Right forelimb (tissue), 1 donor: ENCODE measurements at places on chromosomes 1 and 21.

DNA sequence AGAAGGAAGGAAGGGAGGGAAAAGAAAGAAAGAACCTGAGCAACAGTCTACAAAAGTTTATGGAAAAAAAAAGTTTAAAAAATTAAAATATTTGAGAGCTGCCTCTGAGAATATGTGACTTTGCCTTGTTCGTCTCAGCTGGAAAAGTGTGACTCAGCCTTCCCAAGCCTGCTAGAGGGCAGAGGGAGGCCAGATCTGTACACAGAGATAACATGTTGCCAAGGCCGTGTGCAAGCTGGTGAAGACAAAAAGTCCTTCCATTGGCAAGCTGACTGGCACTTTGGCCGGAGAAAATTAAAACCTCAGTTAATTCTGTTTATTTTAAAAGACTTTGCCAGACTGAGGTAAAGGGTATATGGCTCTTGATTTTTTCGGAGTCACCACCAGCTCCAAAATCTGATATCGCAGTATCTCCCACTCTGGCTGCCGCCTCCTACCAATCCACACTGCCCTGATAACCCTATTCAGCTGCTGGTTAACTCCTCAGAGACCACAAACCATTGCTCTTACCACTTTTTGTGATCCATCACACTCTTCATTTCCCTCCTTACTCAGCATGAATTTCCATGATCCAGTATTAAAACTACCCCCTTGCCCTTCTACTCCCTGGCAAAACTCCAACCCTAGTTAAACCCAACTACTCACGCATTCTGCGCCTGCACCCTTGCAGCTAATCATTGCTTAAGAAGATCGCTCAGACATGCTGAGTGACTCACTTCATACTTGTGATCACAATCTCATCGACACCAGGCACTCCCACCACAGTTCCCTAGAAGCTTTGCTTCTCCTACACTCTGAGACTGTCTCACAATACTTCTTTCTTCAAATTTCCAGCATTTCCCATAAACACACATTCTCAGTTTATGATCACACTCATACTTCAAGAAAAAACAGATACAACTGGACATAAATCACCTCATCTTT is 5.7 kb upstream of the PPP1R15B start:
- no peak for DNase-seq

DNA sequence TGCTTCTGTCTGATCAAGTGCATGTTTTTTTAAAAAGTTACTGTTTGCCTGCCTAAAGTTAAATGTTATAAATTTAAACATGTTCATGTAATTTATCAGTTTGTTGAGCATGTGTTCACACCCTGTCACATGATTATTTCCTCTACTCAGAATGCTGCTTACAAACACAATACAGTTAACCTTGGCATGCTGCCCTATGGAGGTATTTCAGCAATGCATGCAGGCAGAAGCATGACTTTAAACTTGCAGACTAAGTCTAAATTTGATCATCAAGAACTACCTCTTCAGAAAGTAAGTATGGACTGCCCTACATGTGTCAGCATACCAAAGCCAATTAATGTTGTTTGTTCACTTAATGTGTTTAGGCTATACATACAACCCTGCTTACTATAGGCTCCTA is 161.6 kb downstream of the LRRC40 start:
- no peak for DNase-seq

GRCh38 chr1:161710560-161710959 is 3.5 kb downstream of the FCRLA start:
- no peak for DNase-seq

DNA sequence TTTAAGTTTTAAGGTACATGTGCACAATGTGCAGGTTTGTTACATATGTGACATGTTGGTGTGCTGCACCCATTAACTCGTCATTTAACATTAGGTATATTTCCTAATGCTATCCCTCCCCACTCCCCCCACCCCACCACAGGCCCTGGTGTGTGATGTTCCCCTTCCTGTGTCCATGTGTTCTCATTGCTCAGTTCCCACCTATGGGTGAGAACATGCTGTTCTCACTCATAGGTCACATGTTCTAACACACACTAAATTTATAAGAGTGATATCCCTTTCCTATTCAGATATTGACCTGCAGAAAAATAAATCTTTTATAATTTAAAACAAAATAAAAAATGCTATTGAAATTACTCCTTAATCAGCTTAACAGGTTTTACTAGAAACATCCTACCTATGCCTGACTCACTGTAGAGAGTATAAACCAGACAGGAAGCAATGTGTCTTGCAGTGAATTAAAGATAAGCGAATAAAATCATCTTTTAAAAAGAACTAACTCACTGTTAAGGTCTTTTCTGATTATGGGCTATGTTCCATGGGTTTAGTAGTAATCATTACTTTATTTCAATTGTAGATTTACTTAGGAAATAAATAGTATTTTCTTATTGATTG is 82.0 kb upstream of the DPH5 start:
- no peak for DNase-seq

GRCh38 chr1:222716393-222716792 is 4.0 kb downstream of the BROX start:
- DNase-seq = no peak

DNA sequence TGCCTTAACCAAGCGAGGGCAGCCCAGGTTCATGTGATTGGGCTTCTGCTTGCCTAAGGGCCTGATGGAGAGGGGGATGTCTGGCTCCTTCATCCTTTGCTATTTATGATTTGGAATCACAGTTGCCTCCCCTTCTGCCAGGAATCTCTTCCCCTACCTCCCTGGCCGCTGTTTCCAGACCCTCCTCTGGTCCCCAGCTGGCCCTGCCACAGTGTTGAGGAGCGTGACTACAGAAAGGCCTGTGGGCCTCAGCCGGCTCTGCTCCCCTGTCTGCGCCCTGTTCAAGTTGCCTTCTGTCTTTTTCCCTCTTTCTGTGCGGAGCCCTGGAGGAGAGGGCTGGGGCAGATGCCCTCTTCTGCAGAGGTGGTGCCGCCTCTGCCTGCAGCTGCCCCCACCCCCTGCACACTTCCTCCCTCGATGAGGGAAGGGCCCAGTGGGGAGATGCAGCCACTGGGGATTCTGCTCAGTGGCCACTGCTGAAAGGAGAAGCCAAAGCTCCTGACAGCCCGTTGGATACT is 6.5 kb downstream of the KIAA1614 start:
- DNase-seq = no peak

GRCh38 chr21:41863439-41863740 is 15.8 kb downstream of the PRDM15 start:
- no peak for DNase-seq

DNA sequence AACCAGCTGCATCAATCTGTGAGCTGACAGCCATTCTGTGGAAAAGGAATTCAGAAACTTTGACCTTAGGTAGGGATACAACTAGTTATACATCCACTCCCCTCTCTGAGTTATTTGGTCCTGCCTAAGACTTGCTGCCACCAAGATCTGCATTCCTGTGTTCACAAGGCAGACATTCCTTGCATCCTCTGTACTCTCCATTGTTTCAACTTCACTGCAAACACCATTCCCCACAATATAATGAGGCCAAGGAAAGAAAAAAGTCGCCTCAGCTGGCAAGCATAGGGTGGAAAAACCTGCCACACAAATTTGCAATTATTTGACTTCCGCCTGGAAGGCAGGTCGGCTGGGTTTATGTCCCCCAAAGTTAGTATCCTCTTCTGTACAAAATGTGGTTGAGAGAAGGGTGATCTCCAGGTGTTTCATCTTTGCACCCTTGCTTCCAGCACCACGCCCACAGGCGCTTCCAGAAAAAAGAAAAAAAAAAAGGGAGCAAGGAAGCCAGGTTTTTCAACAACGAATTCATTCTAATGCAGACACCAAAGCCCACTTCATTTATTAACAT is 676 bp upstream of the CTTNBP2NL start:
- DNase-seq = no peak

DNA sequence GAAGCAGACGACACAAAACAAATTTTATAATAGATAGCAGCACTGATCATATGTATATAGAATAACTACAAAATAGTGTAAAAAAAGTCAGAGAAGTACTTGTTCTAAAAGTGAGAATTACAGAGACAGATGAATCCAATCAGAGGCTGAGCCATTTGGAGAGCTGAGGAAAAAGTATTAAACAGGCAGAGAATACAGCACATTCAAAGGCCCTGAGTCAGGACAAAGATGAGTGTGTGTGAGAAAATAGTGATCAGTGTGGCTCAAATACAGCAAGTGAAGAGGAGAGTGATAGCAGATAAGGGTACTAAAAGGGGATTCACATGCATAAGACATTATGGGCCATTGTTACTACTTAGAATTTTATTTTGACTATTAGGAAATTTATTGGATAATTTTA is 430.6 kb upstream of the BRINP3 start:
- DNase-seq = no peak

- no peak for DNase-seq
Observed at GRCh38 chr1:230095938-230096337, 28.9 kb downstream of the GALNT2 start.

GRCh38 chr1:163191301-163191700 is 11.4 kb downstream of the RGS5 start:
- no peak for DNase-seq

DNA sequence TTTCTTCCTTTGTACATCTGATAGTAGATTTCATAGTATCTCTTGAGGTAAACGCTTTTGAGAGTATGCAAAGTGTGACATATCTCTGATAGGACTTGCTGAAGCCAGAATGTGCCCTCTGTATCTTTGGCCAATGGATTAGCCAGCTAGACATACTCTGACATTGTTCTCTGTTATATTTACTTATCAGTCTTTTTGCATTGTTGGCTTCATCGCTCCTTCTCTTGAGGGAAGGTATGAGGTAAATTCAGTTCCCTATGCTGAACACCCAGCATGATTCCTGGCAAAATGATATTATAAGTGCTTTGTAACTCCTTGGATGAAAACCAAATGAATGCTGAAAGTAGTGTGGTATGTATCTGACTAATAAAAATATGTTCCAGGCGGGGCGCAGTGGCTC is 163.2 kb upstream of the CACYBP start:
- DNase-seq = no peak

DNA sequence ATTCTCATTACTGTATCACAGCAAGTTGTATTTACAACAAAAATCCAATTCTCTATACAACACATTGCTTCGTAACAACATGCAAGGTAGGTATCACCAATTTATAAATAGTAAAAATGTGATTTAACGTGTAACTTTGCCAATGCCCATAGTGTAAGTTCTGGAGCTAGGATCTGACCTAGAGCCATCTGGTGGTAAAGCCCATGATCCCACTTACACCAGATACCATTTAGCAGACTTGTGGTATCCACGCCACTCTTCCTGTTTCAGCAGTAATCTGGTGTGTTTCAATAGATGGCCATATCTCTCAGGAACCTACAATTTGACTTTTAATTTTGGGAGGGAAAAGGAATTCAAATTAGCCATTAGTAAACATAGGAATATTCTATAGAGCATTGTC is 10.2 kb downstream of the SETSIP start:
- DNase-seq = no peak

GRCh38 chr21:33325222-33326067 is 675 bp downstream of the IFNAR1 start:
- DNase-seq = peak; percentile 76

- DNase-seq = no peak
Observed at GRCh38 chr1:178941261-178941689, 70.4 kb upstream of the ANGPTL1 start.

GRCh38 chr1:184158896-184159681 is 107.6 kb downstream of the TSEN15 start:
- no peak for DNase-seq

GRCh38 chr1:112697781-112698201 is 9.1 kb downstream of the RHOC start:
- no peak for DNase-seq

GRCh38 chr1:96144636-96145035 is 576.9 kb upstream of the PTBP2 start:
- DNase-seq = no peak

DNA sequence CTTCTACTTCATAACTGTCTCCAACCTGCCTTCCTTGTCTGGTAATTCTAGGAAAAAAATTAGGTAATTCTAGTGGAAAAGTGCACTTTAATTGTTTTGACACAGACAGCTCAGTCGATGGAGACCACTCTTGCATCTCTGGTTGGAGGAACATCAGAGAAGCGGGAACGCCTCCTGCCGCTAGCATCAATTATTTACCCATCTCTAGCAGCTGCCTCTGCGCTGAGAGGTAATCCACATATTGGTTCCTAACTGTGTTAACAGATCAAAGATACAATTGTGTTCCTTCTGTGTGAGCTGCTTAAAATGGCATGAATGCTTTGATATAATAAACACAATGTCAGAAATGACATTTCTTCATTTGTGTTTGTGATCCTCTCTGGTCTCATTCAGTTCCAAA is 33.3 kb downstream of the C2CD2 start:
- DNase-seq = no peak

DNA sequence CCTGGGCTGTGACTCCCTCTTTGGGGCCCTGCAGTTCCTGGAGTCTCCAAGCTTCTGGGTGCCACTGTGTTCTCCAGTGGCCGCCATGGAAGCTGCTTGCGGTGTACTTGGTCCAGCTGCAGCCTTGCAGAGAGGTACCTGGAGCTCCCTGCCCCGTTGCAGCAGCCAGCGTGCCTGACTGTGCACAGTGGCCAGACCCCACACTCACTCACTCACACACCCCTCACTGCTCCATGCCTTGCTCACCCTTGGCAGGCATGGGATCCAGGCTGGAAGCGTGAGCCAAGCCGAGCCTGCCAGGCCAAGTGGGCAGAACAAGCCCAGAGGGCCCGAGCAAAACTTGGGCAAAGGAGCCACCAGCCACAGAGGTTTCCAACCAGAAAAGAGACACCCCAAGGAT is 43.0 kb downstream of the MATN1 start:
- peak; percentile 19 for DNase-seq

GRCh38 chr21:35575280-35575915 is 484.9 kb downstream of the SETD4 start:
- no peak for DNase-seq

DNA sequence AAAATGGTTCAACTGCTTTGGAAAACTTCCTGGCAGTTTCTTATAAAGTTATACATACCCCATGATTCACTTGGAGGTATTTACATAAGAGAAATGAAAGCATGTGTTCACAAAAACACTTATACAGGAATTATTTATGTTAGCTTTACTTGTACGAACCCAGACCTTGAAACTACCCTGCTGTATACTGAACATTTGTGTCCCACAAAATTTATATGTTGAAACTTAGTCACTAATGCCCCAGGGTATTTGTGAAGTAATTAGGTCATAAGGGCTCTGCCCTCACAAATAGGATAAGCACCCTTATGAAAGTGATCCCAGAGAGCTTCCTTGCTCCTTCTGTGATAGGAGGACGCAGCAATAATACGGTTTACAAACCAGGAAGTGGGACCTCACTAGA is 42.7 kb upstream of the B3GALT2 start:
- no peak for DNase-seq

GRCh38 chr1:116494745-116495144 is 76.1 kb downstream of the CD58 start:
- no peak for DNase-seq
